ENCODE measurements at places on chromosomes 5 and 9.
A peak's percentile ranks its signal among the peaks of the same experiment; 100 is the strongest.

DNA sequence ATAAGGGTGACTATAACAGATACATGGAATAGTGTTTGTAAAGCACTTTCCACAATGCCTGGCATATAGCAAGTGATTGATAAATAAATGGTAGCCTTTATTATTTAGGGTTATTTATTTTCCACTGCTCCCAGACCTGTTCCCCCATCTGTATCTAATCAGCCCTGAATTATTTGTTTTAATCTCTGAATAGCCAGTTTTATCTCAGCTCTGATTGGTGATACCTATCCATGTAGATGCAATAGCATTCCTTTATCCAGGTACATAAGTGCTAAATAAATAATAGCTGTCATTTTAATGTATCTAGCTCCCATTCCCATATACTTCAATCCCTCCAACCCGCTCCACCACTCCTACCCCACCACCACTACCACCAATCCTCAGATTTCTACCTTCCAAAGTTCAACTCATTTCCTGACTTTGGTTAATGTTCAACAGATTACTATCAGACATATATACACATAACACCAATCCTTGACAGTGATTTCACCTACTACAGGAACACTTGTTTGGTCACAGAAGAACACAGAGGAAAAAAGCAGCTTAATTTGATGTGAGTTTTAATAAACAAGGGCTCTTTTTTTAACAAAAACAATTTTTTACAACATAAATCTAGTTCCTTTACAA is 14.0 kb downstream of the PRKAA1 start:
- DNase-seq, result no peak

- DNase-seq, result no peak
Measured at GRCh38 chr5:161547406-161547737, 847 bp upstream of the GABRB2 start.

GRCh38 chr9:101566904-101567724 is 27.7 kb downstream of the PPP3R2 start:
- DNase-seq, result peak; percentile 13

DNA sequence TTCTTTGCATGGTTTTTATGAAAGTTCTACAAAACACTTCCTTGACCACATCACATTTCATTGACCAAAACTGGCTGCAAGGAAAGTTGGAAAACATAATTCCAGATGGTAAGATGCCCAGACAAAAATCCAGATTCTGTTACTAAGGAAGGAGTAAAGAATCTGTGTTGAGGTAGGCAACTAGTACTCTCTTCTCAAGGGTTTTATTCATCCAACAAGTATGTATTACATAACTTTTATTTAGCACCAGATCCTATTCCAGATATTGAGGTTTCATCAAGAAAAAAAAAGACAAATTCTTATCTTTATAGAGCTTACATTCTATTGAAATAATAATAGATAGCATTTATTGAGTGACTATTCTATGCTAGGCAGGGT is 43.2 kb upstream of the UGCG start:
- DNase-seq, result no peak

GRCh38 chr5:149299451-149300054 is 27.9 kb downstream of the AFAP1L1 start:
- no peak for DNase-seq

- DNase-seq, result no peak
Measured at GRCh38 chr9:104896131-104896530, 31.8 kb downstream of the ABCA1 start.

DNA sequence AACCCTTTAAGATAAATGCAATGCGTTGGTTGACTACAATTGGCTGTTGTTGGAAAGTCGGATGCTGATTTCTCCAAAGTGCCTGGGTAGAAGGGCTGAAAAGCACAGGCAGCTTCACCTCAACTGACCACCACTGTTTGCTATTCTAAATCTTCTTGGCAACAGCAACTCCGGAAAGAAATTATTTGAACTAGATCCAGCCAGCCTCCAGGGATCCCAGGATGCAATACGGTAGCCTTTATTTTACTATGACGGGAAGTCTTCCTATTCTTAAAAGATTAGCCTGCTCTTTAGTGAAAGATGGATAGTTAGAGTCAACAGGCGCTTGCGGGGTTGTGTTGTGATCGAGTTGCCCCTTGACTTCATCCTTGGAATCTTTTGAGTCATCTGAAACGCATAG is 78.6 kb upstream of the KLF9 start:
- DNase-seq, result no peak

DNA sequence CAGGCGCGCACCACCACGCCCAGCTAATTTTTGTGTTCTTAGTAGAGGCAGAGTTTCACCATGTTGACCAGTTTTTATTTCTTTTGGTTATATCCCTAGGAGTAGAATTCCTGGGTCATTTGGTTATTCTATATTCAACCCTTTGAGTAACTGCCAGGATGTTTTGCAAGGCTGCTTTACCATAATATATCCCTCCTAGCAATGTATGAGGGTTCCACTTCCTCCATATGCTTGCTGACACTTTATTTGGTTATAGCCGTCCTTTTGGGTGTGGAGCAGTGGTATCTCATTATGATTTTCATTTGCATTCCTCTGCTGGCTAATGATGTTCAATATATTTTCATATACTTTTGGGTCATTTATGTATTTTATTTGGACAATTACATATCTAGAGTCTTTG is 81.2 kb downstream of the RAB24 start:
- DNase-seq, result no peak
